ENCODE measurements at places on chromosomes 16 and 17.

GRCh38 chr17:78716814-78717393, 65.2 kb downstream of the CYTH1 start:
- DNase-seq, result no peak

GRCh38 chr16:24568392-24568791, 29.0 kb downstream of the RBBP6 start:
- DNase-seq, result no peak

DNA sequence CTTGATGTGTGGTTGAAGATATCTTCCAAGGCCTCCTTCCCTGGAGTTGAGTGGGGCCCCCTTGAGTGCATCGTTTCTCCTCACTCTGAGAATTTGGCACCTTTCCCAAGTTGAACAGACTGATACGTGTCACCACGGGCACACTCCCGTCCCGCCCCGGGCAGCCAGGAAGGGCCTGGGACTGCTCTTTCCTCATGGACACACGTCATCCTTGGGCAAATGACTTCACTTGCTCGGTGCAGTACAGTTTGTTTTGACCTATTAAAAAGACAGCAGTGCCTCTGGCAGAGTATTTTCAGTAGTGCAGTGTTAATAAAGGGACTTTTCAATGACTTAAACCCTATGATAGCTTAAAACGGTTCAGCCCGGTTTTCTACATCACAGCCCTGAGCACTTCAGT, 59.9 kb downstream of the SEC14L1 start:
- DNase-seq, result peak; percentile 37

GRCh38 chr16:24681793-24682192, 47.7 kb upstream of the TNRC6A start:
- no peak for DNase-seq

GRCh38 chr16:71359431-71359830, 908 bp downstream of the CALB2 start:
- DNase-seq, result no peak

- no peak for DNase-seq
Observed at GRCh38 chr16:78004517-78004916, 17.8 kb upstream of the CLEC3A start.

- DNase-seq, result peak; percentile 2
Observed at GRCh38 chr16:82368041-82368440, 198.0 kb upstream of the MPHOSPH6 start.

DNA sequence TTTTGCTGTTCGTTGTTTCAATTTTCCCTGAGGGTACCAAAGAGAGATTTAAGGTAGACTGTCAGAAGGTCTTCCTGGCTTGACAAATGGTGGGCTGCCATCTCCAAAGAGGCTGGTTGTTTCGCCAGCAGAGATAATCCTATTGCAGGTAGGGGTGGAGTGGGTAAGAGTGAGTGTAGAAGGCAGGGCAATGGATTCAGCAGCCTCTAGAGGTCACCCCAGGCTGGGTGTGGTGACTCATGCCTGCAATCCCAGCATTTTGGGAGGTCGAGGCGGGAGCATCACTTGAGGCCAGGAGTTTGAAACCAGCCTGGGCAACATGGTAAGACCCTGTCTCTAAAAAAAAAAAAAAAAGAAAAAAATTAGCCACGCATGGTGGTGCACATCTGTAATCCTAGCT, 34.6 kb downstream of the DCAKD start:
- no peak for DNase-seq

DNA sequence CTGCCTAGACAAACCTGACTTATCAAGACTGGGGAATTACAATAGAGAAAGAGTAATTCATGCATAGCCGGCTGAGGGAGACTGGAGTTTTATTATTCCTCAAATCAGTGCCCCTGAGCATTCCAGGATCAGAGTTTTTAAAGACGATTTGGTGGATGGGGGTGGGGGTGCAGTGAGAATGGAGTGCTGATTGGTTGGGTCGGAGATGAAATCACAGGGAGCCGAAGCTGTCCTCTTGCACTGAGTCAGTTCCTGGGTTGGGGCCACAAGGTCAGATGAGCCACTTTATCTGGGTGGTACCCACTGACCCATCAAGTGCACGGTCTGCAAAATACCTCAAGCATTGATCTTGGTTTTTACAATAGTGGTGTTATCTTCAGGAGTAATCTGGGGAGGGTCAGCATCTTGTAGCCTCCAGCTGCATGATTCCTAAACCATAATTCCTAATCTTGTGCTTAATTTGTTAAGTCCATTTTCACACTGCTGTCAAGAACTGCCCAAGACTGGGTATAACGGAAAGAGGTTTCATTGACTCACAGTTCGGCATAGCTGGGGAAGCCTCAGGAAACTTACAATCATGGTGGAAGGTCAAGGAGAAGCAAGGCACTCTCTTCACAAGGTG, 69.6 kb downstream of the MARF1 start:
- no peak for DNase-seq

DNA sequence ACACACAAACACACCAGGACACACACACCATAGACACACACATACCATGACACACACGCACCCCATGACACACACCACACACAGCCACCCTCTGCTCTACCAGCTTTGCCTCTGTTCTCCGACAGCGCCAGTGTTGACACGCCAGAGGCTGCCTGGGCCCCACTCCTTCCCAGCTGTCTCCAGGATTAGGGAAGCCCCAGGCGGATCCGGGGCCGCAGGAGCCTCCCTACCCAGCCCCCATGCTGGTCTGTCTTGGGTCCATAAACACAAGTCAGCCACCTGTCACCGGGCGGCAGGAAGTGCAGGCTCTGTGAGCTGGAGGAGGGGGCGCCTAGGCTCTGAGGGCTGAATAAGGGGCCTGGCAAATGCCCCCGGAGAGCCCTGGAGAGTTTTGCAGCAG, 10.5 kb downstream of the TBC1D16 start:
- no peak for DNase-seq

GRCh38 chr16:81460075-81460474, 15.5 kb downstream of the CMIP start:
- DNase-seq, result no peak

GRCh38 chr17:17876959-17877528, 40.3 kb upstream of the SREBF1 start:
- DNase-seq, result no peak

Measured in glomerular endothelial cell (primary cell).